ENCODE measurements at places on chromosomes 3 and 15.

DNA sequence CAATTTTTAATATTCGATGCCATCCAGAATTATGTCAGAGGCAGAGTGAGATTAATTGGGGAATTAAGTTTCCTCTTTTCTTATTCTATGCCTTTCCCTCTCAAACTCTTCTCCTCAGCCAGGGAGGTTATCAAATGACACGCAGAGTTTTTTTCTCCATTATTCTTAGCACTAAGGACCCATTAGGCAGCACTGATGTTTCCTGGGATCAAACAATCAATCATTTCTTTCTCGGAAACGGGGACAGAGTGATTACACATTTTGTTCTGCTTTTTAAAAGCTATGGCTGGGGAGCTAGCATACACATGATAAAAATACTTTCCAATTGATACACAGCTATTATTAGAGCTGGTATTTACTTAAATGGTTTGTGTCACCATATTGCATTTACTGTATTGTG is 35.3 kb upstream of the PSMD6 start:
- DNase-seq: no peak

- DNase-seq: no peak
These were observed 51.7 kb downstream of the TRANK1 start for GRCh38 chr3:36893137-36893557.

GRCh38 chr15:65790694-65791334 is 1.3 kb downstream of the DENND4A start:
- DNase-seq: no peak

DNA sequence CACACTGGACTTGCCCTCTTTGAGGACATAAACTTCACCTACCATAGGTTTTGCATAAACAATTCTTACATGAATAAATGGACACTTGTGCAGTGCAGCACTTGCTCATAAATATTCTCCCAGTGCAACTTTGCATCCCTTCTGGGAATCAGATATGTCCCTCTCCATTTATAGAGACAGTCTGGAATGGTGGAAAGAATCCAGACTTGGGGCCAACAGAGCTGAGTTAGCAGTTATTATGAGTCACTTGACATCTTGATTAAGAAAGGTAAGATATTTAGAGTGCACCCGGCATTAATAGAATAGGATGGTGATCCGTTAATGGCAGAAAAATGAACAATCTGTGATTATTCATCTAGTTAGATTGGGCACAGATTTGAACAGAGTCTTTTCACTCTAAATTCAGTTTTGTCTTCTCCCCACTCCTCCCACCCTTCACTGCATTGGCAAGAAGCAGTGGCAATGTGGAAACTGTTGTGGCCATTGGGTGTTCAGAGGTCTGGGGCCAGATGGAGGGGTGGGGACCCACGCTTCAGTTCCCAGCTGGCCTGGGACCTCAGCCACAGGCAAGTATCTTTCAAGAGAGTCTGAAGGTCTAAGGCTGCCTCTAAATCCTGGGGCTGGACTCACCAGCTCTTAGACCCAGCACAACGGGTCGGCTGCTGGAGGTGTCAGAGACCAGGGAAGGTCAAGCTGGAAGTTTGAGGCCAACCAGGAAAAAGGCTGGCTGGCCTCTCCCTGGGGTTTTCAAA is 58.9 kb upstream of the KY start:
- no peak for DNase-seq

GRCh38 chr3:44340058-44340395 is 1.5 kb downstream of the TCAIM start:
- no peak for DNase-seq

DNA sequence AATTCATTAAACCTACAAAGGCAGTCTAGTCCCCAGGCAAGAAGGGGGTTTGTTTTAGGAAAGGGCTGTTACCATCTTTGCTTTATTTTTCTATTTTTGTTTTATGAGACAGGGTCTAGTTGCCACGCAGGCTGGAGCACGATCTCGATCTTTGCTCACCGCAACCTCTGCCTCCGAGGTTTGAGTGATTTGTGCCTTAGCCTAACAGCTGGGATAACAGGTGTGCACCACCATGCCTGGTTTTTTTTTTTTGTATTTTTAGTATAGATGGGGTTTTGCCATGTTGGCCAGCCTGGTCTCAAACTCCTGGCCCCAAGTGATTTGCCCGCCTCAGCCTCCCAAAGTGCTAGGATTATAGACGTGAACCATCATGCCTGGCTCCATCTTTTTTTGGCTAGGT is 4.9 kb downstream of the HIGD1A start:
- DNase-seq: no peak

DNA sequence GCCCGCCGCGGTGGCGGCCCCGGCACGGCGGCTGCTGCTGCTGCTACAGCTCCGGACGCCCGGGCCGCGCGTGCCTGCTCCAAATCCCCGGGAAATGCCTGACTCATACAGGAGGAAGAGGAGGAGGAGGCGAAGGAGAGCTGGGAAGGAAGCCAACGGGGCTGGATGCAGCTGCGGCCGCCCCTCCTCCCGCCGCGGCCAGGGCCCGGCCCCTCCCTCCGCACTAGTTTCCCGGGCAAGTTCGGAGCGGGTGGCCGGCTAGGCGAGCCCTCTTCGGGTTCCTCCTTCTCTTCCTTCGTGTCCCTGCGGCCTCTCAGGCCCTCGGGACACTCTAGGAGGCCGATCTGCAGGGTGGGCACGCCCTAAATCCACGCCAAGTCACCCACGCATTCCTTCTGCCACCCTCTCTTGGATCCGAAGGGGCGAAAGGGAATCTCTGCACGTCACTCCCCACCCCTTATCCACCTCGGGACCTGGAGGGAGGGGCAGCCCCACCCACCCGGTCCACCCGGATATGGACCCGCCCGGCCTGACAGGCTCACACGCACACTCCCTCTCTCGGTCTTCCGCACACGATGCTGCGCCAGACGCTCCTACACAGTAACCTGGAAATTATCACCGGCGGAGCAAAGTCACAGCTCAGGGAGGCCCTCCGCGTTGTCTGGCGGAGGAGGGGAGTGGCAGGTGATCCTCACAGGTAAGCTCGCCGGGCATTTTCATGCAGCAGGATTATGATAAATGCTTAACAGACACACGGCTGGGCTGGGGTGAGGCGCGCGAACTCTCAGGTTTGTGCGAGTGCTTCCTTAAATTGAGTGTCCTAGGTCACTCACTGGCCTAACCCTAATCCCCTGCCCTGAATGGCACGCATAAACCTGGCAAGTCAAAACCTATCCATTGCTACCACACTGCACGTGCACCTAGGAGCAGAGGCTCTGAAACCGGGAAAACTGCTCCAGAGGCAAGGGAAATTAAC is at the start of the genes OSBPL10 and ZNF860:
OSBPL10 (minus strand) TSS at position 57 of the 976 bp plus-strand sequence. CDS start 83 bp downstream, outside the sequence.
ZNF860 (plus strand) TSS at position 545 of the 976 bp plus-strand sequence. CDS start 7,330 bp downstream, outside the sequence.
- peak; percentile 66 for DNase-seq

- no peak for DNase-seq
These were observed 644 bp downstream of the ZNF609 start for GRCh38 chr15:64460724-64461720.

- no peak for DNase-seq
These were observed 34.5 kb downstream of the NPTN start for GRCh38 chr15:73598530-73599160.

GRCh38 chr3:9040996-9041395 is 77.7 kb upstream of the RAD18 start:
- DNase-seq: no peak

DNA sequence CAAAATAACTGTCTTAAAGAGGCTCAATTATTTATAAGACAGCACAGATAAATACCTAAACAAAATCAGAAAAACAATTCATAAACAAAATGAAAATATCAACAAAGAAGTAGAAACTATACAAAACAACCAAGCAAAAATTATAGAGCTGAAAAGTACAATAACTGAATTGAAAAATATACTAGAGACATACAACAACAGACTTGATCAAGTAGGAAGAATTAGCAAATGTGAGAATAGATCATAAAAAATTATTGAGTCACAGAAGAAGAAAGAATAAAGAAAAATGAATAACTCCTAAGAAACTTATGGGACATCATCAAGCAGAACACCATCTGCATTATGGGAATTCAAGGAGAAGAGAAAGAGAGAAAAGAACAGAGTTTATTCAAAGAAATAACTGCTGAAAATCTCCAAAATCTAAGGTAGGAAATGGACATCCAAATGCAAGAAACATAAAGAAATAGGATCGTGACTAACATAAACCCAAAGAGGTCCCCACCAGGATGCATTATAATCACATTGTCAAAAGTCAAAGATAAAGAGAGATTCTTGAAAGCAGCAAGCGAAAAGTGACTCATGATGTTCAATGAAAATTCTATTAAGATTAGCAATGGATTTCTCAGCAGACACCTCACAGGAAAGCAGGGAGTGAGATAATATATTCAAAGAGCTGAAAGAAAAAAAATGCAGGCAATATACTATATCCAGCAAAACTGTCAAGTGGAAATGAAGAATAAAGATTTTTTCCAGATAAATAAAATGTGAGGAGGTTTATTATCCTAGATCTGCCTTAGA is 85.9 kb downstream of the DCLK3 start:
- DNase-seq: no peak

DNA sequence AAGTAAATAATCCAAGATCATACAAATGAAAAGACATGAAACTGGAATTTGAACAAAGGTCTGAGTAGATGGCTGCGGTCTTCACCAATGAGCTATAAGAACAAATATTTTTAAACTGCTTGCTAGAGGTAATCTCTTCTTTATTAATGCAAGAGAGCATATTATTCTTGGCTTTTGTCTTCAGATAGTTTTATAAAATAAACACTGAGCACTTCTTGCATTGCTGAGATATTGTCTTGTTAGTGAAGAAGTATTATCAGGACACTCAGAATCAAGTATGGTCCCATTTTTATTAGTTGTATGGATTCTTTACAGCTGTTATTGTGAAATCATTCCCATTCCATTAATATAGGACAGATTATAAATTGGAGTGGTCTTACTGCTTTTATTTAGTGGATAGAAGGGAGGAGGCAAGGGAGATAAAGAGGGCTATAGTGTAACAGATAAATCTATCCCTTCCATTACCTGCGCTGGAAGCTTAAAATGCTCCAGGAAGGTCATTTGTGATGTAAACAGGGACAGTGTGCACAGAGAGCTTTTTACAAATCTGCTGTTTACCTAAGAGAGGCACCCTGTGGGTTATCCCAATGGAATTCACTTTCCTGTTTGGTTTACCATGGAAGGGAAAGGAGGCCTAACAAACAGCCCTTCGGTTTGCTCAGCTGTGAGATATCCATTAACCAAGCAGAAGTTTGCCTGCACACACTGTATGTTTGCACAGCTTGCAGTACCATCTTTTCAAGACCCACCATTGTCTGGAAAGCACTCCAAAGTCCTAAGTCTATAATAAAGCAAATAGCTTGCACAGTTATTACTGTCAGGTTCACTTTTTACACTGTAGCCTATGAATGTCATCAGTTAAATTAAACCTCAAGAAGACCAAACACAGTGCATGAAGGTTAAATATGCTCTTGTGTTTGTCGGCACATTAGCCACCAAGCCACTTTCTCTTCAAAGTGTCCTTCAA is 347.7 kb upstream of the TGFBR2 start:
- DNase-seq: no peak

- no peak for DNase-seq
These were observed 28.7 kb upstream of the ATP2B2 start for GRCh38 chr3:10534066-10534465.

GRCh38 chr15:34853001-34853758 is 57.8 kb upstream of the ACTC1 start:
- DNase-seq: no peak

- DNase-seq: no peak
These were observed 730 bp downstream of the DGKG start for GRCh38 chr3:186361246-186361761.

DNA sequence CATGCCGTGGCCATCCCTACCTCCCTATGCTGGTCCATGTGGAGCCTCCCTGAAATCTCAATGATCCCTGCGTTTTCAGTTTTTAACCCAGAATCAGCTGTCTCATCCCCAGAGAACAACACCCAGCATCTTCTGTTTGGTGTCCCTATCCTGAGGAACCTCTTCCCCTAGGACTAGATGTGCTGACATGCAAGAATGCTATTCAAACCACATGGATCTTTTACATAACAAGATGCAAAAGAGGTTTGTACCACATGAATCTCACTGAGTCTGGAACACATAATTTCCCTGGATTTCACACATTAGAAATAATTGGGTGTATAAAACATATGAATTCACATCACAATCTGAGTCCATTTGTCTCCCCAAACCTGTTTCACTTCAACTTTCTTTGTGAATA is 174.6 kb upstream of the NECTIN3 start:
- DNase-seq: no peak

DNA sequence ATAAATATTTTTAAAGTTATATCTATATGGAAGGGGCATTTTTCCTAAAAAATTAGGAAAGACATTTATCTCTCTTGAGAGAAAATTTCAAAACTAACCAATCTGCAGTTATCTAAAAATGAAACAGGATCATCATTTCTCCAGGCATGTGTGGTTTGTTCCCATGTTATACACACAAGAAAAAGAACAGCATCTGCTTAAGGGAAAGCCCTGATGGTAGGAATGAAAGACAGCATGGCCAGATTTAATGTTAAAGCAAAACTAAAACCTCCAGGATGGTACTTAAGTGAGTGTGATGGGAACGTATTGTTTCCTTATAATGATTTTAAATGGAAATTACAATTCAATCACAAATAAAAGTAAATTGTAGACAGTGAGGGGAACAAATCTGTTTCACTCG is 46.2 kb upstream of the GYG1 start:
- no peak for DNase-seq

DNA sequence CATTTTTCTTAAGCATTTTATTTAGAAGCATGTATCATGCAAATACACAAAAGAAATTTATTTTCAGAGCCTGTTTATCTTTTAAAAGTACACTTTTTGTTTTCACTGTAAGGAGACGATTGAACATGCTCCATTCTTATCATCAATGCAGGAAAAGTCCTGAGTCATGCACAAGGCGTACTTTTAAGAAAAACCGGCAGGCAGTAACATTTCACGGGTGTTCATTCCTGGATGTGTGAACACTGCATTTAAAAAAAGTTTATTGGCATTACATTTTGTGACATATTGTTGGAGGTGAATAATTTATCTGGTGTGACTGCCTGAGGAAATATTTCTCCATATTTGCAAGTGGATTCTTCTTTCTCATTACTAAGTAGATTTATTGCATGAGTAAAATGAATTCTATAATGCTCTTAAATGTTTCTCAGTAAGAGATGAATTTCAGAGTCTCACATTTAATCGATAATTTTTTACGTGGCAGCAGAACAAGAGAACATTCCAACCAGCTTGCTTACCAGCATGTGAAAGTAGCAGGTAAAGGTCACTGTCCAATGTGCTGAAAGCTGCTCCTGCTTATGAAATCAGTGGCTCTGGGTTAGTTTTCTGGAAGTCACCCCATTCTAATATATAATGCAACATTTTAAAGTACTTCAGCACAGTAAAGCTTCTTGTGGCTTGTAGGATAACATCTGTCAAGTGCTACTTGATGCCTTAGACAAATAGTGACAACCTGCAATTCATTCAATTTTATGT is 87.0 kb downstream of the SV2B start:
- DNase-seq: no peak
